ENCODE measurements at places on chromosomes 4 and X.

DNA sequence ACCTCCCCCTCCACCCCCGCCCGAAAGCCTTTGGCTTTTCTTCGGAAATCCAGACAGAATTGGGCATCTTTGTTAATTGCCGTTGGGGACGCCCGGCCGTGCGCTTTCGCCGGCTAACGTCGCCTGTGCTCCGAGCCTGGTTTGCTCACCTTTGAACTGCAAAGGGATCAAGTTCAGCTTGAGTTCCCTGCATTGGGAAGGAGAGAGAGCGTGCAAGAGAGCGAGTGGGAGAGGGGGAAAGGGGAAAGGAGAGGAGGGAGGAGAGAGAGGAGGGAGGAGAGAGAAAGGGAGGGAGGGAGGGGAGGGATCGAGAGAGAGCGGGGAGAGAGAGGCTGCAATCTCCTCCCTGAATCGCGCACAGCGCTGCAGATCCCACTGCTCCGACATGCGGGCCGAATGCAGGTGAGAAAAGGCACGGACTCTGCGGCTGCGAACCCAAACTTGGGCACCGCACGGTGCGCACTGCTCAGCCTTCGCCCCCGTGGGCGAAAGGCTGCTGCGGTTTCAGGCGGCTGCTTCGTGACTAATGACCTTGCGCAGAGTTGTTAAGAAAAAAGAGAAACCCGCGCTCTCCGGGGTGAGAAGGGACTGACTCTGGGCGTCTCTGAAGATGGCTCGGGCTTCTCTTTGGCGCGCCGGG, at the start of gene PCDH7:
TSS of gene PCDH7 (plus strand) at position 349 of the 640 bp plus-strand sequence. CDS start 1,054 bp downstream, outside the sequence.
- DNase-seq = no peak

DNA sequence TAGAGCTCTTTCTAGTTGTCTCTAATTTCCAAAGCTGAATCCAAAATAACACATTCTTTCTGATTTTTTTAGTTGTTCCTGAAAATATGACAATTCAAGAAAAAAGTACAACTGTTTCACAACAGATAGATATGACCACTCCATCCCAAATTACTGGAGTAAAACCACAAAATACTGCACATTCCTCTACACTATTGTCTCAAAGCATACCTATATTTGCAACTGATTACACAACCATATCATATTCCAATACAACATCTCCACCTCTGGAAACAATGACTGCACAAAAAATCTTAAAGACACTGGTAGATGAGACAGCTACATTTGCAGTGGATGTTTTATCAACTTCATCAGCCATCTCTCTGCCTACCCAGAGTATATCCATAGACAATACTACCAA, 43.6 kb downstream of the ADGRG4 start:
- no peak for DNase-seq

DNA sequence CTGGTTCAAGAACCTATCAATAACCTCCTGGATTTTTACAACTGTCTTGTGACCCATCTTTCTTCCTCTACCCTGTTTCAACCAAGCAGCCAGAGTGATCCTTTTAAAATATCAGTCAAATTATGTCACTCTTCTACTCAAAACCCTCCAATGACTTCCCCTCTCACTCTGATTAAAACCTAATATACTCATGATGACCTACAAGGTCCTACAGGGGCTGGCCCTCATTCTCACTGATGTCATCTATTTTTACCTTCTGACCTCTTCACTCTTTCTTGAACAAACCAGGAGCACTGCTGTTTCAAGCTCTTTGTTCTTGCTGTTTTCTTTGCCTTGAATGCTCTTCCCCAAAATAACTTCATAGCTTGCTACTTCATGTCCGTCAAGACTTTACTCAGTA, 48.5 kb downstream of the ARHGEF38 start:
- no peak for DNase-seq

DNA sequence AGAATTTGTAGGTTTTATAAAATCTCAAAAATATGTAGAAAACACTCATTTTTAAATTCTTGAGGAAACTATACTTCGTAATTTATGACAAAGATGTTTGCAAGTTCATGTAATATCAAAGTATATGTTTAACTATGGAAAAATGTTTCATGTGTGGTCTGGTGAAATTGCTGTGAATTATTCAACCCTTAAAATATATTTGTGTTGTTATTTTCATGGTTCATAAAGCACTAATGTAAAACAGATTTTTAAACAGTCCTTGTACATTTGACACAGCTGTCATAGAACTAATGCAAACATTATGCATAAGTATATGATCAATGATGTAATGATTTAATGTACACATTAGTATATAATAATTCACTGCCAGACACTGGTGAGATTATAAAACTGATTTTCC, 83.1 kb upstream of the ARSJ start:
- no peak for DNase-seq

DNA sequence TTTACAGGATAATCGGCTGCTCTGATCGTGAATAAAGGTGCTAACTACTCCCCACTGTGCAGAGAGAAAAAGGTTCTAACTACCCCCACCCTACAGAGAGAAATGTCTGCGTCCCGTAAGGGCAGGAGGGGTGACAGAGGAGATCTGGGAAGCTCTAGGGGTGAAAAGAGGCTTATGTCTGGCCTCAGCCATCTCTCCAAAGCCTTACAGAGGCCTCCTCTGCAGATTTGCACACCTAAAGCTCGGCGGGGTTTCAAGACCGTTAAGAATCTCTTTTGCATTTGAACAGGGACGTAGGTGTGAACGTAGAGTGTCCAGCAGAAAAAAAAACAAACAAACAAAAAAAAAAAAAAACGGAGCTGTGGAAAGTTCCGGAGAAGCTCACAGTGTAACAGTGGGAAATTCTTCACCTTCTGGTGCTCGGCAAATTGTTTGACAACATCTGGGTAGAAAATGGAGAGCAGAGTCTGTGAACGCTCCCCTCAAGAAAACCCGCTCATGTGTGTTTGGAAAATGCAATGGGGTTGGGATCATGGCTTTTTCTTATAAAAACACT, 161.0 kb downstream of the SHOX start:
- no peak for DNase-seq

GRCh38 chr4:25769251-25769650, 93.5 kb downstream of the SEL1L3 start:
- no peak for DNase-seq

All from activated CD8-positive, alpha-beta memory T cell treated with anti-CD3 and anti-CD28 coated beads for 1 hour (primary cell).